ENCODE measurements at places on chromosomes 12 and 14.

DNA sequence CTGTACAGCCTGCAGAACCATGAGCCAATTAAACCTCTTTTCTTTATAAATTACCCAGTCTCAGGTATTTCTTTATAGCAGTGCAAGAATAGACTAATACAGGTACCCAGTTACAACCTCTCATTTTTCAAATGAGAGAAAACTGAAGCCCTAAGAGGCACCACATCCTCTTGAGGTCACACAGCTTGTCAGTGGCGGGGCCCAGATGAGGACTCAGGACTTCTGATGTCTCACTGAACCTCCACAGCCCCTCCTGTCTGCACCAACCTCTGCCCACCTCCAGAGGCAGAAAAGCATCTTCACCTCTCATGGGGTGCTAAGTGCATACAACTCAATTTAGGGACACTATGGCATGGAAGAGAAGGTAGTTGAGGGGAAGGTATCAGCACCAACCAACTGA lies 120.7 kb downstream of the CRACR2A start:
- H3K27ac ChIP-seq: no peak overlapping the region
- no peak overlapping the region for H3K4me3 ChIP-seq
- peaks cover 86% of the 10 kb centered on the region for H3K36me3 ChIP-seq
- DNase-seq: no peak
- H3K27me3 ChIP-seq: no peaks in the 10 kb centered on the region

DNA sequence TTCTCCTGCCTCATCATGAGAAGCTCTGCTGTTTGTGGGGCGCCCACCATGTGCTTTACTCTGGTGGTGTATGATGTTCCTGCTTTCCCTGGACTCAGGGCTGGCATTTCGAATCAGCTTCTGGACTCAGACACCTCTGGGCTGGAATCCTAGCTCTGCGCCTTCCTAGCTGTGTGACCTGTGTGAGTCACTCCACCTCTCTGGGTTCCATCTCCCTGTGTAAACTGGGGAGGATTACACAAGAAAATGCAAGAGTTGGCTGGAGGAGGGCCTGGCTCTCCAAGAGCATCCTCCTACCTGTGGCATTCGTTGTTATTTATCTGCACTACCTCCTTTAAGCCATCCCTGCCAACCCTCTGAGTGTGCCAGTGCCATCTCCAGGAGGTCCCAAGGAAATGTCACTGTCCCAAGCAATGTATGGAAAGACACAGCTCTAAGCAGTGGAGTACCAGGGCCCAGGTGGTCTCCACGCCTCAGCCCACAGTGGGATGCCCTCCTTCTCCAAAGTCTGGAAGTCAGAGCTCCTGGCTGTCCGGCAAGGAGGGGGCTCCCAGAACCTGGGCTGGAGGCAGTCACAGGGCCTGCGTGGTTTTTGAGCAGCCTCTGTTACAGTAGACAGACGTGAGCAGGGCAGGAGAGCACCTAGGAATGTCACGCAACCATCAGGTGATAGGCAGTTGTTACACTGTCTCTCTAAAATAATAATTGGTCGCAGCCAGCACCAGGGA lies 7.3 kb upstream of the TNFAIP2 start:
- no peak overlapping the region for H3K27ac ChIP-seq
- peaks cover 8% of the 10 kb centered on the region for H3K4me1 ChIP-seq
- H3K27me3 ChIP-seq: peaks cover 19% of the 10 kb centered on the region
- DNase-seq: no peak

DNA sequence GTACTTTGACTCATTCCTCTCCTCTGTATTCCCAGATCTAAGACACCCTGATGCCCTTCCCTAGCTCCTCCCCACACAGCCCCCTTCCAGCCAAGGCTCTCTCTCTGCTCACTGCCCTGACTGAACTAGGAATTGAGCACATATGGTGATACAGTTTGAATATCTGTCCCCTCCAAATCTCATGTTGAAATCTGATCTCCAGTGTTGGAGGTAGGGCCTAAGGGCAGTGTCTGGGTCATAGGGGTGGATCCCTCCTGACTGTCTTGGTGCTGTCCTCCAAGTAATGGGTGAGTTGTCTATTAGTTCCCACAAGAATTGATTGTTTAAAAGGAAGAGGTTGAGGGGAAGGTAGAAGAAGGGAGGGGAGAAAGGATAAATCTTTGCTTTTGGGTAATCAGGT lies 17.4 kb downstream of the CMKLR1 start:
- H3K27ac ChIP-seq: no peak overlapping the region
- H3K4me3 ChIP-seq: no peak overlapping the region
- H3K27me3 ChIP-seq: peaks cover 8% of the 10 kb centered on the region
- DNase-seq: no peak
- H3K36me3 ChIP-seq: no peaks in the 10 kb centered on the region

DNA sequence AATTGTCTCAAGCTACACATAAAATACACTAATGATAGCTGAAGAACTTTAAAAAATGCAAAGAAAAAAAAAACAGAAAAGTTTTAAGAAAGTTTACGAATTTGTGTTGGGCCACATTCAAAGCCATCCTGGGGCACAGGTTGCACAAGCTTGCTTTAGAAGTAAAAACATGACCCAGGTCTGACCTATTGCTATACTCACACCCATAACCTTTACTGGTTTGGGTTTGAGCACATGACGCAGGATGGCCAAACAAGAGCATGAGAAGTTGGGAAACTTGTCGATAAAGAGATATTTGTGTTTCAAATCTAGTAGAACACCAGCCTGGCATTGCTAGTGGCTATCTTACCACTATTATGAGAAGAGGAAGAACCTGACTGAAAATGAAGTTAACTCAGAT lies 143.7 kb downstream of the NOVA1 start:
- no peak overlapping the region for H3K27ac ChIP-seq
- no peak for DNase-seq
- H3K4me3 ChIP-seq: no peak overlapping the region
- H3K36me3 ChIP-seq: no peaks in the 10 kb centered on the region

- peaks cover 26% of the 10 kb centered on the region for H3K4me1 ChIP-seq
- H3K36me3 ChIP-seq: peaks cover 96% of the 10 kb centered on the region
- DNase-seq: peak; percentile 17
- H3K4me3 ChIP-seq: no peak overlapping the region
- H3K27ac ChIP-seq: peak overlapping the region; percentile 80
- H3K27me3 ChIP-seq: no peaks in the 10 kb centered on the region
Observed at GRCh38 chr12:53036802-53037201, 13.1 kb upstream of the TNS2 start.

GRCh38 chr12:127494961-127495915 lies 771.7 kb upstream of the TMEM132C start:
- no peak overlapping the region for H3K27ac ChIP-seq
- H3K4me3 ChIP-seq: no peak overlapping the region
- no peak for DNase-seq
- no peaks in the 10 kb centered on the region for H3K36me3 ChIP-seq
- H3K27me3 ChIP-seq: no peaks in the 10 kb centered on the region

DNA sequence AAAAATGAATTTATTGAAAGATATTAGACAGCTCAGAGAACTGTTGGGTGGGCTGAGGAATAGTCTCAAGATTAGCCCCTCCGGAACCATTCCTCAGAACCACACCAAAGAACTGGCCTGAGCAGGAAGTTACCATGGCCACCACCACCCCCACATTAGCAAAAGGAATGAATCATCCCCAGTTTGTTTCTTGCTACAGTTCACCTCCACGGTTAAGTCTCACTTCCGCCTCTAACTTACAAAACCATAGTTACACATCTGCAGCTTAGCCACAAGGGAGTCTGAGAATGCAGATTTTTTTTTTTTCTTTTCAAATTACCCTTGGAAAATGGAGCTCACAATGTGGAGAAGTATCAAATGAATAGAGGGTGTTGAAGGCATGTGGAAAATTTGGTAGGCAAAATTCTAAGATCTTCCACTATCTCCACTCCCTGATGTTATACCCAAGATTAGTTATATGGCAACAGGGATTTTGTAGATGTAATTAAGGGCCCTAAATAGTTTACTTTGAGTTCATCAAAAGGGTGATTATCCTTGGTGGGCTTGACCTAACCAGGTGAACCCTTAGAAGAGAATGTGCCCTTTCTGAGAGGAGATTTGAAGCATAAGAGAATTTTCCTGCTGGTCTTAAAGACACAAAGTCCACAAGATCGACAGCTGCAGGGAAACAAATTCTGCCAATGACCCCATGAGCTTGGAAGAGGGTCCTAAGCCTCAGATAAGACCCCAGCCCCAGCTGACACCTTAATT lies 129.8 kb upstream of the KRR1 start:
- DNase-seq: peak; percentile 46
- peak overlapping the region; percentile 0 for H3K4me3 ChIP-seq
- peaks cover 44% of the 10 kb centered on the region for H3K4me1 ChIP-seq
- H3K27me3 ChIP-seq: peaks cover 14% of the 10 kb centered on the region
- no peaks in the 10 kb centered on the region for H3K36me3 ChIP-seq

DNA sequence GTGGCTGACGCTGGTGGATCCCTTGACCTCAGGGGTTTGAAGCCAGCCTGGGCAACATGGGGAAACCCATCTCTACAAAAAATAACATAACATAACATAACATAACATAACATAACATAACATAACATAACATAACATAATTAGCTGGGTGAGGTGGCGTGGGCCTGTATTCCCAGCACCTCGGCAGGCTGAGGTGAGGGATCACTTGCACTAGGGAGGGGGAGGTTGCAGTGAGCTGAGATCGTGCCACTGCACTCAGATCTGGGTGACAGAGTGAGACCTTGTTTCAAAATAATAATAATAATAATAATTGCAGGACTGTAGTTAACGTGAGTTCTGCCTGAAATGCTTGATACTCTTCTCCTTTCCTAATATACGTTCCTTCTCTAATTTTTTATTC lies 1.3 kb downstream of the MAGOHB start:
- H3K27me3 ChIP-seq: no peaks in the 10 kb centered on the region
- H3K36me3 ChIP-seq: peaks cover 67% of the 10 kb centered on the region
- peak overlapping the region; percentile 99 for H3K4me3 ChIP-seq
- peaks cover 50% of the 10 kb centered on the region for H3K4me1 ChIP-seq
- H3K27ac ChIP-seq: peak overlapping the region; percentile 100
- no peak for DNase-seq

GRCh38 chr14:99760817-99761216 lies 32.4 kb upstream of the EML1 start:
- no peaks in the 10 kb centered on the region for H3K36me3 ChIP-seq
- DNase-seq: no peak
- H3K27ac ChIP-seq: no peak overlapping the region
- H3K4me3 ChIP-seq: no peak overlapping the region
- H3K27me3 ChIP-seq: peaks cover 27% of the 10 kb centered on the region

DNA sequence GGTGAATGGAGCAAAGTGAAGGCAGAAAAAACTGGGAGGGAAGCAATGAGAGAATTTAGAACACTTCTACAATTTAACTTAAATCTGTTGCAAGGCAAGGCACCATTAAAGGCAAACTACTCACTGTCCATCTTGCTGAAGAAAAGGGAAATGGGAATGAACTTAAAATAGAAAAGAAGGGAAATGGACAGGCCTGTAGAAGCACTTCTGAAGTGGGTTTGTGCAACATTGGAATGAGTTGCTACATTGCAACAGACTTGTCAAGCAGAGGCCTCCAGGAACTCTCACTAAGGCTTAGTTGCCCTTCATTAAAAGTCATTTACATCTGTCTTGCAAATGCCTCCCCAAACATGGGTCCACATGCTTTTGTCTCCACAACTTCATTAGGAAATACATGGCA lies 13.7 kb upstream of the OR10AD1 start:
- peaks cover 10% of the 10 kb centered on the region for H3K27me3 ChIP-seq
- H3K27ac ChIP-seq: no peak overlapping the region
- no peak for DNase-seq

DNA sequence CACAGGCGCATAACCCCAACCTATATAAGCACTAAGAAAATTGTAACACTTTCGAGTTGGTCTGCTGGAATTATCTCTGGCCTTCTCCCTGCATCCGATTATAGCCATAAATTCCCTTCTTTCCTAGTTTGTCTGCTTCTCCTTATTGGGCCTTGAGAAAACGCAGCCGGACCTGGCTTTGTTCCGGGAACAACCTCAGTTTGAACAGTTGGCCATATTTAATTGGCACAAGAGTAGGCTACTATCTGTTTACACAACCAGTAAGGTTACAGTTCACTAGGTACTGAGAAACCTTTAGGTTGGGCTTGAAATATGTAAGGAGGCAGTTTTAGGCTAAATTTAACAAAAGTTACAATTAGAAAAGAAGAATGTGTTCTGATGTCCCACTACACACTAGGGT lies 176.1 kb downstream of the IPO8 start:
- no peaks in the 10 kb centered on the region for H3K4me1 ChIP-seq
- H3K27me3 ChIP-seq: peaks cover 3% of the 10 kb centered on the region
- DNase-seq: no peak
- H3K4me3 ChIP-seq: no peak overlapping the region
- H3K27ac ChIP-seq: no peak overlapping the region

GRCh38 chr12:58217130-58217529 lies 275.8 kb downstream of the ATP23 start:
- H3K27me3 ChIP-seq: no peaks in the 10 kb centered on the region
- DNase-seq: no peak
- no peaks in the 10 kb centered on the region for H3K4me1 ChIP-seq

DNA sequence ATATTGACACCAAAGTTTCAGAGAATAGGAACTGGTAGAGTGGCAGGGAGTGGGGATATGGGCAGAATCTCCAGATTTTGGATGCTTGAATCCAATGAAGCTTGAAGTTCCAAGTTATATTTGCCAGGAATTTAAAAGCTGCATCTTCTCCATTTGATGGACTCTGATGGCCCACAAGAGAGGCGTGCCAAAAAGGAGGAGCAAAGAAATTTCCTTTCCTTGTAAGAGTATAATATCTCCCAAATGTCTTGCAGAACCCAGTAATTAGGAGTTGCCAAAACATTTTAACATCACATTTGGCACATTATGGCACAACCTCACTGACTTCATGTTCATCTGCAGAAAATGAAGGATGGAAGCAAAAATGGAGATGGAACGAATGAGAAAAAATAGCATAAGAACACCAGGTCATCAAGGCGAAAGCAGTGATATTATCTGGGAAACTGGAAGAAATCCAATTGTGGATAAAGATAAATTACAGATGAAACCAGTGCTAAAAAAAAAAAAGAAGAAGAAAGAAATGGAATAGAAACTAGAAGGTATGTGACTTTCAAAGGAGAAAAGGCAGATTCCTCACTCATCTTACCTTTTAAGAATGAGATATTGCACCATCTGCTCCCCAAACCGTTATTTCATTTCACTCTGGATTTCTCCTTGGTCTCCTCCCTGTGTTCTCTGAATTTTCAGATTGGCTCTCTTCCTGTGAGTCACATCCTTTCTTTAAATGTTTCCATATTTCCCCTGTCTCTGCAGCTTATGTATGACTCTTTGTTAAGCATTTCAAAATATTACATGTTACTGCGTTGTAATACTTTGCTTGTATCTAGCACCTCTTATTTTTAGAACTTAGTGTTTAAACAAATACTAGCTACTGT lies 13.5 kb upstream of the FLRT2 start:
- H3K36me3 ChIP-seq: no peaks in the 10 kb centered on the region
- H3K4me1 ChIP-seq: no peaks in the 10 kb centered on the region
- no peak overlapping the region for H3K27ac ChIP-seq

DNA sequence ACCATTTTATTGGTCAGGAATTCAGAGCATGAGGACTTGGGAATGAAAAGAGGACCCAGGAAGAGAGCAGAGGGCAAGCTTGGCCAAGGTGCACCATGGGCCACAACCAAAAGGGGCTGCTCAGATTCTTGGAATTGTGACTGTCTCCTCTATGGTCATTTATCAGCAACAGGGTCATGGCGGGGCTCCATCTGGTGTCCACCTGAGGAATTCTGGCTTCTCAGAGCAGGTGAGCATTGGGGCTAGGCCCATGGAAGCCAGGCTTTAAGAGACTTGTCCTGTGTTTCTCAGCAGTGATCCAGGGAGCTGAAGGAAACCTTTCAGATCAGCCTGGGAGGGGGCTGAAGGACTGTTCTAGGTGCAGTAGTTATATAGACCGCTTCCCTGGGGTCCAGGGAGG lies 2.6 kb upstream of the RIN3 start:
- DNase-seq: no peak
- H3K36me3 ChIP-seq: no peaks in the 10 kb centered on the region
- no peak overlapping the region for H3K4me3 ChIP-seq
- no peak overlapping the region for H3K27ac ChIP-seq
- peaks cover 25% of the 10 kb centered on the region for H3K4me1 ChIP-seq
